ENCODE measurements at places on chromosomes 1 and 21. TPM values are rescaled to one million over a fixed set of nuclear protein-coding genes. Genes with fewer than 3 reads are reported as not detected.

The NPHS2 gene
- total RNA-seq = not detected

The GJA4 gene
- total RNA-seq = 23.6 TPM

The RNF186 gene
- not detected for total RNA-seq

The ADORA1 gene
- 3.1 TPM for total RNA-seq

The PRRX1 gene
- total RNA-seq = 61.3 TPM

- DNase-seq = peak; percentile 63
These were observed 20.5 kb downstream of the TEX38 start for GRCh38 chr1:46691997-46692790.

DNA sequence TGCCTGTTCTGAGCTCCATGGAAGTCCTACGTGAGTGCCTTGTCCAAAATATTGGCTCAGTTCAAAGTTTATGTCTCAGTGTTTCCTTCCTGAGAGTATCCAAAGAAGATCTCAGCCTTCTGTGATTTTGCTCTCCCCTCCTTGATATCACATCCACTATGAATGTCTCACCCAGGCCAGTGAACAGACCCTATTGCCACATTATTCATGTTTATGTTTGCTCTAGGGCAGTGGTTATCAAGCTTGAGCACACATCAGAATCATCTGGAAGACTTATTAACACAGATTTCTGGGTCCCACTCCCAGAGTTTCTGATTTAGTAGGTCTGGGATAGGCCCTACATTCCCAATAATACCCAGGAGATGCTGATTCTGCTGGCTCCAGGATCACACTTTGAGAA lies 145.0 kb upstream of the FGGY start:
- no peak for DNase-seq

DNA sequence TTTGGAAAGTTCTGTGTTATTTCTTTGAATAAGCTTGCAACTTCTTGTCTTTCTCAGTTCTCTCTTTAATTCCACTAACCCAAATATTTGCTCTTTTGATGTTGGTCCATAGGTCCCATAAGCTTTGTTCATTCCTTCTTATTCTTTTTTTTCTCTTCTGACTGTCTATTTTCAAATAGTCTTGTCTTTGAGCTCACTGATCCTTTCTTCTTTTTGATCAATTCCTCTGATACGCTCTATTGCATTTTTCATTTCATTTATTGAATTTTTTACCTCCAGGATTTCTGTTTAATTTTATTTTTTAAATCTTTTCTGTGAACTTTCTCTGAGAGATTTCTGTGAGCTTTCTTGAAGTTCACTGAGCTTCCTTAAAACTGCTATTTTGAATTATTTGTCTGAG lies 486.6 kb downstream of the KIF26B start:
- no peak for DNase-seq

GRCh38 chr1:55926906-55927471 lies 652.4 kb downstream of the PLPP3 start:
- no peak for DNase-seq

DNA sequence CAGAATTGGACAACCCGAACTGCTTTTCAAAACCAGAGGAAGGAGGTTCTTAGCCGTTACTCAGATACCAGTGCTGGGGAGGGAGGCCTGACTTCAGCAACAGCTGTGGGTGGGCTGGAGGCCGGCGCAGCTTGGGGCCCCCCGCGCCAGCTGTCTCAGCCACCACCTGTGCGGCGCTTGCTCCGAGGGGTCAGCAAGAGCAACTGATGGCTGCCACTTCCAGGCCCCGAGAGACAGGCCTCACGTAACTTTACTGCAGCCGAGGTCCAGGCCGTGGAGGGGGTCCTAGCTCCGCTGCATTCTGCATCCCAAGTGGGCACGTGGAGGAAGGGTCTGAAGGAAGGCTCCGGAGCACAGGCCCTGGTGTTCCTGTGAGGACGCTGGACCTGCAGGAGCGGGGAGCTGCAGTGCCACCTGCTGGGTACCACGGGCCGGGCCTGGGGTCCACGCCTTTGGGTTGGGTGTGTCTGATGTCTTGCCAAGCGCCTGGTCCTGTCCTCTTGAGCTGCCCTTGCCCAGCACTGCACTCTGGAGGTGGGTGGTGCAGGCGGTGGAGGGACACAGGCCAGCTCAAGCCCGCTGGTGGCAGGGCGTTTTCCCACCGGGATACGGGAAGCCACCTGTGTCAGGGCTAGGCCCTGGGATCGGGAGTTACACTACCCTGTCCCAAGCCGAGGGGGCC lies 9.8 kb downstream of the THAP3 start:
- no peak for DNase-seq

DNA sequence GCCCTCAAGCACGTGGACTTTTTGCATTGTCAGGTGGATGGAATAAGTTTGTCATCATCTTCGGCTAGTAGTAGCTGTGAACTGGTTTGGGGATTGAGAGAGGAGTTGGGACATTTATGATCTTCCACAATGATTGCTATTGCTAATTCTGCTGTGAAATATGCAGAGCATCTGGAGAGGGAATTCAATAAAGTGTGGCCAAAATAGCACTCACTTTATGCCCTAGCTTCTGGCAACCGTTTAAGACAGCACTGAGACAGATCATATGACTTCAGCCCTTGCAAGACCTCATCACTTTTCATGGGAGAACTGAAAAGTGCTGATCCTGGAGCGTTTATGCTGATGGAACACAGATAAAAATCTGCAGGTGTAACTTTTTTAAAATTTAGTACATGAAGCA lies 360.8 kb downstream of the GPATCH2 start:
- peak; percentile 10 for DNase-seq

DNA sequence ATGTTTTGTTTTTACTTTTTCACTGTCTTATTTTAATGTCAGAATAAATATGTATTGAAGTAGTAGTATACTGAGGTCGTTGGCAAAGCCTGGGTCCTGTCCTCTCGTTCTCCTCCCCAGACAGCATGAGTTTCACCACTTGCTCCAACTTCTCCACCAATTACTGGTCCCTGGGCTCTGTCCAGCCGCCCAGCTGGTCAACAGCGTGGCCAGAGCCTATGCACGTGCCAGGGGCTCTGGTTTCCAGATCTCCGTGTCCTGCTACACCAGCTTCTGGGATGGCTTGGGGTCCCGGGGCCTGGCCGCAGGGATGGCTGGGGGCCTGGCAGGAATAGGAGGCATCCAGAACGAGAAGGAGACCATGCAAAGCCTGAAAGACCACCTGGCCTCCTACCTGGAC lies 19.3 kb downstream of the PTPN14 start:
- DNase-seq = no peak

DNA sequence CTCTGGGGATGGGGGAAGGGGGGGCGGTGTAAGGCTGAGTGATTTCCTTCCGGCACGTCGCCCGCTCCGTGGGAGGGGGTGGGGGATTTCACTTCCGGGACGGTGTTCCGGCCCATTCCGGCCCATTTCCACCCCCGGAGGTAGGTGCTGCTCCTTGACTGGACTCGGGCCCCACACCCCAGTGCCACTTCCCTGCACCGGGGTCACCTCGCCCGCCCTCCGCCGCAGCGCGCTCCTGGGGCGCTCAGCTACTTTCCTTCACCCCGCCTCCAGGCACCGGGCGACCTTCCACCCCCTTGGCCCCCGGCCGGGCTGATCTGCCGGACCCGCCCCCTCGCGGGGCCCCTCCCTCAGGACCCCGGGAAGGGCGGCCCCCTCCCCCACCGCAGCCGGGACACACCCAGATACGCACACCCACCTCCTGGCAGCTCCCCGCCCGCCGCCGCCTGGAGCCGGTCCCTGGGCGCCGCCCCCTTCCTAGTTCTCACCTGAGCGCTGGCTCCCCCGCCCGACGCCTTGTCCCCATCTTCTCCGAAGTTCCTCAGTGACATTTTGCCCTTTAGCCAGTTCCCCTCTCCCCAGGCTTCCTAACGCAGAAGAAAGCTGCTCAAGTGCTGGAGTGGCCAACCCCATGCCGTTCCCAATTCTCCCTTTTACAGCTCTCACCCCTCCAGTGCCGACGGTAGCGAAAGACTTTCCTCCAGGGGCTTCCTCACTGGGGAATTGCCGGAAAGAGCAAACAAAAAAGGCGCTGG lies at the start of gene ZBTB37:
Gene ZBTB37 (plus strand): TSS at position 115 of the 755 bp plus-strand sequence. CDS start 1,846 bp downstream, outside the sequence.
- DNase-seq = no peak
